ENCODE measurements at places on chromosomes 11 and 22.

DNA sequence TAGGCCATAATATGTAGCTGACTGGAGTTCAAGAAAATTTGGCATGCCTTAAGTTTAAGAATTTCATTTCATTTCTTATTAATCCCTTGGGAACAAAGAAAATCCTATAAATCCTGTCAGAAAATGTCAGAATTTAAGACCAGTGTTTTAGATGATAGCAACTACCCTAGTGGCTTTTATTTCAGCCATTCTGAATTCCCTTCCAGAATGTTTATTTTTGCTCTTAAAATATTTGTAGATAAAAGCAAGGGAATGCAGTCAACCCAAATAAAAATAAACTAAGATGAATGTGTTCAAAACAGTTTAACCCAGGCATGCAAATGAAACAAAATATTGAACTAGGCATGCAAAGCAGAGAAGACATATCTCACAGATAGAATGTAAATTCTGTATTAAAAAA lies 356.9 kb upstream of the LRRC4C start:
- no peak for DNase-seq

DNA sequence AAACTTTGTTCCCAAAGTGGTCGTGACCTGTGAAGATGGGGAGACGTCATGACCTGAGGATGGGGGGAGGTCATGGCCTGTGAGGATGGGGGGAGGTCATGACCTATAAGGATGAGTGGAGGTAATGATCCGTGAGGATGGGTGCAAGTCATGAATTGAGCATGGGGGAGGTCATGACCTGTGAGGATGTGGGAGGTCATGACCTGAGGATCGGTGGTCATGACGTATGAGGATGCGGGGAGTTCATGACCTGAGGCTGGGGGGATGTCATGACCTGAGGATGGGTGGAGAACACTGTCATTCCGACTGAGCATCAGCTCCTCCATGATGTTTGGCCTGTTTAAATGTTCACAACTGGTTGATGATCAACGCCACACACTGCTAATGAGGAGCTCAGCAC lies 25.9 kb downstream of the YPEL1 start:
- no peak for DNase-seq

- DNase-seq, result no peak
Observed at GRCh38 chr11:61068581-61068980, 33.7 kb upstream of the CD5 start.

GRCh38 chr11:11798586-11799438 lies 43.0 kb upstream of the USP47 start:
- no peak for DNase-seq

DNA sequence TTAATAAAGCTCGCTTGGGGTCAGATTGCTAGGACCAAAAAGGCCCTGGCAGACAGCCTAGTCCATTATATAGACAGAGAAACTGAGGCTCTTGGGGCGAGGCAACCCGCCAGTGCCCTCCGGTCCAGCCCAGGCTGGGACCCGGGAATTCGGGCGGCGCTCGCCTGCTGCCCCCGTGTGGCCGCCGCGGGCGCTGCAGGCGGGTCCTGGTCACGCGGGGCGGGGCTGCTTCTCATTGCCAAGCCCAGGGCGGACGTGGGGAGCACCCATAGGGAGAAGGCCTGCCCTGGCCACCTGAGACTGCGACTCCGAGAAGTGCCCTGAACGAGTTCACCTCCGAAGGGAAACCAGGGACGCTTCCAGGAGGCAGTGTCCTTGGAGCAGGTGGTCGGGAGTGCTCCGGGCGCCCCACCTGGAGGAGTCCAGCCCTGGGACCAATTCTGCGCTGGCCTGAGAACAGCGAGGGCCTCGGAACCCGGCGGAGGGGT lies 36.0 kb upstream of the CSNK1E start:
- DNase-seq, result no peak

DNA sequence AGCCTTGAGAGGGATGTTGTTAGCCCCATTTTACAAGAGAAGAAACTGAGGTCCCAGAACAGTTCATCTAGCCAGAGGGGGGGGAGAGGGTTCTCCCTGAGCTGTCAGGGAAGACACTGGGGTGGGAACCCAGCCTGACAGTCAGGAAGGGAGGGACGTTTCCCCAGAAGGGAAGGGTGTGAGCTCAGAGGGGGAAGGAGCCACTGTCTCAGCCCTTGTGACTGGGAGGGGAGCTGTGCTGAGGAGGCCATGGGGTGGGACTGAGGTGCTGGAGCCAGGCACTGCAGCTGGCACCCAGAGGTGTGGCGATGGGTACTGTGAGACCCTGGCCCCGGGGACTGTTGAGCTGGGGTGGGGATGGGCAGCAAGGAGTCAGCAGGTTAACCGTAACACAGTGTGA lies 35.7 kb downstream of the DAGLA start:
- no peak for DNase-seq

DNA sequence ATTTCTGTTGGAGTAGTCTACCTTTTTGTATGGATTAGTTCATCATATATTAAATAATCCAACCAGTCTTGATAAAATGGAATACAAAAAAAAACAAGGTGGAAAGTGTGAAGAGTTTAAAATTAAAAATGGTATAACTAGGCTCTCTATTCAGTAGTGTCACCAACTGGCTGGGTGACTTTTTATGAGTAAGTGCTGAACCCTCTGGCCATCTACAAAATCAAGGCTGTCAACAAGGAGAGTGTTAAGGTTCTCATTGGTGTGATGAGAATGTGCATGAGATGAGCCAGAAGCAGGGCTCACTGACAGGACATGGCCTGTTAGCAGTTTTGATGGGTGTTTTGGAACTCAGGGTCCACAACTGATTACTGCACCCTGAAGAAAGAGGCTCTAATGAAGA lies 343.2 kb downstream of the AASDHPPT start:
- DNase-seq, result no peak

DNA sequence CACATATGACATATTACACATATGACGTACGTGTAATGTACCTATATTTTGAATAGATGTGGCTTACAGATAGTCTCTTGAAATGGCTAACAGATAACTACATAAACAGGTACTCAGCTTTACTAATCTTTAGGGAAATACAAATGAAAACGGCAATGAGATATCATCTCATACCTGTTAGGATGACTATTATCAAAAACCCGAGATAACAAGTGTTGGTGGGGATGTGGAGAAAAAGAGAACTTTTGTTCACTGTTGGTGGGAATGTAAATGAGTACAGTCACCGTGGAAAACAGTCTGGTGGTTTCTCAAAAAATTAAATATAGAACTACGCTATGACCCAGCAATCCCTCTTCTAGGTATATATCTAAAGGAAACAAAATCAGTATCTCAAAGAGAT lies 247.6 kb downstream of the ETS1 start:
- DNase-seq, result no peak

GRCh38 chr22:30286813-30287647 lies 2.3 kb downstream of the CASTOR1 start:
- DNase-seq, result peak; percentile 27

DNA sequence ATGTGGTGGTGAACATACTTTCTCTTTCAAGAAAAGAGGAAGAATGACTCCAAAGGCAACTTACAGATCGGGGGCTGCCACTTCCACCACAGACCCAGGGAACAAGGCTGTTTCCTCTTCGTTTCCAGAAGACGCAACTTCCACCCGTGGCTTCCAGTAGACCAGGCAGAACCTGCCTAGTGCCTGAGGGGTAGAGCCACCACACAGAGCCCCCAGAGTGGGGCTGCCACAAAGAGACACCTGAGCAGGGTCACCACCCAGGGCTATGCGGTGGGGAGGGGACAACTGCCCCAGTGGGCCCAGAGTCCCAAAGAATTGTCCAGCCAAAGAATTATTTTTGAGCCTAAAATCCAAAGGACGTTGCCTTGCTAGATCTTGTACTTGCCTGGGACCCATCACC lies 16.7 kb upstream of the PHF21B start:
- DNase-seq, result no peak

DNA sequence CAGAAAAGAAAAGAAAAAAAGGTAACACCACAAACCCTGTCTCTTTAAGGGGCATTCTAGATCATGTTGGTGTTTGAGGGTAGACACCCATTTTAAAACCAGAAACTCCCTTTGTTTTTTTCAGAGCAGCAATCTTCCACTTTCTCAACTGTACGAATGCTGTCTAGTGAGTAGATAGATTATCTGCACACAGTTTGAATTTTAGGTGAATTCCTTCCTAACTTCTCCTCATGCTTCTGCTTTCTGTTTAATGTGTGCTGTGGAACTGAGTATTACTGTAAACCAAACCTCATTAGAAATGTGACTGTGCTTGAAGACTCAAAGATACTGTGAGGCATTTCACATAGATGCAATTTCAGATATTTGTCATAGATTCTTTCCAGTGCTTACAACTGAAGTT lies 102.4 kb downstream of the PRMT3 start:
- no peak for DNase-seq

GRCh38 chr11:130449996-130450769 lies 1.7 kb downstream of the ADAMTS15 start:
- DNase-seq, result no peak

DNA sequence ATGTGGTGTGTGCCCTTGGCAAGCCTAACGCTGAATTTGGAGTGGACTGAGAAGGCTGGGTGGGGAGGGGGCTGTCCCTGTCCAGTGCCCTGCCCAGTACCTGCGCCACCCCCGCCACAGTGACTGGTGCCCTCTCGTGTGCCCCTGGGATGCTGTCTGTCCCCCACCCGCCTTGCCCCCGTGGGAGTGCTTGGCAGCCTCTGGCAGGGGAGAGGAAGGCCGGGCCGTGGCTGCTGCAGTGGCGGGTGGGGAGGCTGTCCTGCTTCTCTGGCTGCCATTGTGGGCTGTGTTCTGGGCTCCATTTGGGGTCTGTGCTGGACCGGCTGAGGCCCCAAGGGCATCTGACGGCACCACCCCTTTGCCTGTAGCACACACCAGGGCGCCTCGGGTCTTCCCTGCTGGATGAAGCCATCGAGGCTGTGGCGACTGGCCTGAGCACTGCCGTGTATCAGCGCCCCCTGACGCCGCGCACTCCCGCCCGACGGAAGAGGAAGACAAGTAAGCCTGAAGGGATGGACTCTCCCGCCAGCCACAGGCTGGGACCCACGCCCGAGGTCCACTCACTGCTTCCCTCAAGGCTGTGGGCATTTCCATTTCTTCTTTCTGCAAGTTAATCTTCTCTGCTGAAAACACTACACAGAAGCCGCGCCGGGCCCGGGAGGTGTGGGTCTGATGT lies 17.6 kb downstream of the IRF7 start:
- no peak for DNase-seq

GRCh38 chr11:128630367-128631230 lies 43.2 kb upstream of the ETS1 start:
- peak; percentile 44 for DNase-seq

GRCh38 chr11:110152199-110152598 lies 59.0 kb downstream of the ZC3H12C start:
- DNase-seq, result no peak

DNA sequence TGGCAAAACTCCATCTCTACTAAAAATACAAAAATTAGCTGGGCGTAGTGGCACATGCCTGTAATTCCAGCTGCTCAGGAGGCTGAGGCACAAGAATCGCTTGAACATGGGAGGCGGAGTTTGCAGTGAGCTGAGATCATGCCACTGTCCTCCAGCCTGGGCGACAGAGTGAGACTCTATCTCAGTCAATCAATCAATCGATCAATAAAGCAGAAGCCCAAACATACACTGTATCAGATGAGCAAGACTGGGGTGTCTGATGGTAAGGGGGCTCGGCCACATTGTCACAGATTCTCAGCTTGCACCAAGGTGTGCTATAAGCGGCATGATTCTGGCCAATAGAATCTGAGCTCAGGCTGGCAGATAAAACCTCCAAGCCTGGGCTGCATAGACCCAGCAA lies 261.1 kb downstream of the BUD13 start:
- DNase-seq, result no peak

DNA sequence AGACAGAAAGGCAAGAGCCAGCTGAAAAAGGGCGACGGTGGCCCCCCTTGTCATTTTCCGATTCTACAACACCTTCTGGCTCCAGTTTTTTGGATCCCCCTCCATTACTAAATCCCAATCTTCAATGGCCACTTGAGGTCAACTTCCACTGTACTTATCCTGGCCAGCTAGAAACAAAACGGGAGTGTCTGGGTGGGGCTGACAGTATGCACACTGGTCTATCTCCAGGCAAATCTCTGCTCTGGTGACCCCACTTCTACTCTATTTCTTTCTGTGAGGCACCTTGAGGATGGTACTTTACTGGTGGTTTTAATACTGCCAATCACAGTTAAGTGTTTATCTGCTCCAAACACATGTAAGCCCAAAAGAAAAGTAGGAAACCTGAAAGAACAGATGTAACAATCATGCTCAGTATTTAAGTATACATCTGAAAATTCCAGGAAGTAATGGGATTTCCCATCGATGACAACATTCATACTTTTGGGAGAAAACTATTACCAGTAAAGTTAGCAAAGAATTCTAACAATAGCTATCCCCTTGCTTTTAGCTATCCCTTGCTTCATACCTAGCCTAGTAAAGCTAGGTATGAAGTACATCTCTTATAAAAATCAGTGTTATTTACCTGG lies 16.0 kb downstream of the CDON start:
- no peak for DNase-seq

DNA sequence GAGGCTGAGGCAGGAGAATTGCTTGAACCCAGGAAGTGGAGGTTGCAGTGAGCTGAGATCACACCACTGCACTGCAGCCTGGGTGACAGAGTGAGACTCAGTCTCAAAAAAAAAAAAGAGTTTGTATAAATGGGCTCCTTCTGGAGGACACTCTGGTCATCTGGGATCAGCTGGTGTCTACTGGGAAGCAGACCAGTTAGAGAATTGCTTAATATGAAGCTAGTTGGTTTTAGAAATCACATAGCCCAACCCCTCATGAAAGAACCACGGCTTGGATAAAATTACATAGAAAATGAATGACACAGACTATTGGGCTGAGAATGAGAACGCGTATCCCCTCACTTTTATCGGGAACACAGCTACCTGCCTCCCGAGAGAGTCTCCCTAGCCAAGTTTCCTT lies 3.2 kb upstream of the MS4A14 start:
- DNase-seq, result no peak

DNA sequence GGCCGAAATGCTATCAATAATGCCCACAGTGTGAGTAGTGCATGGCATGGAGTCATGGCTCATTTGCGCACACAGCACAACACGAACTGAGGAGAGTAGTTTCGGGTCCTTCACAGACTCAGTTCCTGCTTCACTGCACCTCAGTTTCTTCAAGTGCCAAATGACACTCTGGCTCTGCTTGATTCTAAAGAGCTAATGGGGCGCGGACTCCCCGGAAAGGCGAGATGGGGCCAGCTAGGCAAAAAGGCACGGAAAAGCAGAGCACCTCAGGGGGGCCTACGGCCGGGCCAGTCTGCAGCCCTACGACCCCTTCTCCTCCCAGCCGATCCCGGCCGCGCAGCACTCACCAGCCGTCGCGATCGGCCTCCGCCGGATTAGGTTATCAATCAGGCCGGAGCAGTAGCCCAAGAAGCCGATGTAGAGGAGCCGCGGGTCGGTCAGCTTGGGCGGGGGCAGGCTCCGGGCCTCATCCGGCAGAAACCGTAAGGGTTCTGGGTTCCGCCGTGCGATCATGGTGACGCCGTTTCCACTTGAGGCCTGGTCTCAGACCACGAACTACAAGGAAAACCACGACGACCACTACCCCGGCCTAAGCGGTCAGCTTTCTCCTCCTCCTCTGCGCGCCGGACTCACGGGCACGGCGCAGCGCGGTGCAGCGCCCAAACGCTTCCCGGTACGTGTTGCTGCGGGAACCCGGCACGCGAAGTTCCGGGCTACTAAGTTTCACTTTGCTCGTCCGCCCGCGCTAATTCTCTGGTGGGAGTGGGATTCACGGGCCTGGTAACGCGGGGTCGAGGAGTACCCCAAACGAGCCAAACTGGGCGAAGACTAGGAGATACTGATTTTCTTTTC lies at the start of gene NDUFC2:
Gene NDUFC2 (minus strand): TSS at position 631 of the 852 bp plus-strand sequence. CDS start 118 bp downstream, at position 513.
- no peak for DNase-seq
